ENCODE measurements at places on chromosomes 12 and 14.

DNA sequence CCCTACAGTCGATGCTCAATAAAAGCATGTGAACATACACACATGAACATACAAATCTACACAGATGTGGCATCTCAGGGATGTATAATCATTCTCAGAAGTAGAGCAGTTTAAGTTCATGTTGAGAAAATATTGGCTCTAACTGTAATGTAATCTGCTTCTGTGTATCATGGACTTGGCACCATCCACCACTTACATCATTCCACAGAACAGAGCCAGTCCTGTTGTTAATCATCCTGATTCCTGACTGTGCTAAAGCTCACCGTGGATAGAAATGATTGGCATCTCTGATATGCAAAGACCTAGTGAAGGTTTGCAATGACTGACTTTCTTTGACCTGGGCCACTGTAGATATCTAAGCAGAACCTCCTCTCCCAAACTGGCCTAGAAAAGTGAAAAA is 1141.3 kb downstream of the BCL11B start:
- DNase-seq, result no peak

DNA sequence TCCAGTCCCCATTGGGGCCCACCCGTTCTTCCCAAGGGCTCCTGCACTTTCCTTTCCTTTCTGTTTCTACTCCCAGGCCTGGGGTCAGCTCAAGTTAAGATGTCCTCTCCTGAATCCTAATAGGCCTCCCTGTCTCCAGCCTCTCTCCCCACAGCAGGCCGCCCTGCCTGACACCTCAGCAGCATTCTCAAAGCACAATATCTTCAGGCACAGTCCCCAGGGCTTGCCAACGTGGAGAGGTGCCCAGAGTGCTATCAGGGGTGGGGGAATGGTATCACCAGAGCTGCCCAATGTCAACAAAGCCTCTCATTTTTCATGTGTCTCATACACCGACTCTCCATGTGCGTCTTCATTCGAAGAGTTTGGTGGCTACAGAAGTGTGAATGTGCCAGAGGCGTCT is 123.0 kb downstream of the FOXN3 start:
- no peak for DNase-seq

- DNase-seq, result no peak
These were observed 1.6 kb upstream of the RBMS2 start for GRCh38 chr12:56520048-56520447.

- no peak for DNase-seq
These were observed 430.0 kb upstream of the SOX5 start for GRCh38 chr12:24379433-24379832.

DNA sequence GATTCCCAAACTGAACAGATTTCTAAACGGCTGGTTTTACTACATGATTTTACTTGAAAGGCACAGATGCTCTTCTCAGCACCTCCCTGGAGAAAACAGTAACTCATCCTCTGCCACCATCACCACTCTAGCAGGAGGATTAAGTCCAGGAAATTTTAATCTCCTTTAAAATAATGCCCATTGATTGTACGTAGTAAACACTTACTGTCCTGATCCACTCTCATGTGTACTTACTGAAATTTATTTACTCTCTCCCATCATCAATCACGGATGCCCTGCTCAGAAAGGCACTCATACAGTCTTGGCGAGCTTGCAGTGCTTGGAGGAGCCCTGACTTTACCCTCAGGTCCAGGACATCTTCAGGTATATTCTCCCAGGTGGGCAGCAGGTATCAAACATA is 239.8 kb upstream of the EGLN3 start:
- no peak for DNase-seq

- DNase-seq, result no peak
These were observed 55.9 kb downstream of the CCDC92 start for GRCh38 chr12:123916729-123917128.

- DNase-seq, result peak; percentile 97
These were observed 74.3 kb downstream of the RFLNA start for GRCh38 chr12:124369055-124369826.

DNA sequence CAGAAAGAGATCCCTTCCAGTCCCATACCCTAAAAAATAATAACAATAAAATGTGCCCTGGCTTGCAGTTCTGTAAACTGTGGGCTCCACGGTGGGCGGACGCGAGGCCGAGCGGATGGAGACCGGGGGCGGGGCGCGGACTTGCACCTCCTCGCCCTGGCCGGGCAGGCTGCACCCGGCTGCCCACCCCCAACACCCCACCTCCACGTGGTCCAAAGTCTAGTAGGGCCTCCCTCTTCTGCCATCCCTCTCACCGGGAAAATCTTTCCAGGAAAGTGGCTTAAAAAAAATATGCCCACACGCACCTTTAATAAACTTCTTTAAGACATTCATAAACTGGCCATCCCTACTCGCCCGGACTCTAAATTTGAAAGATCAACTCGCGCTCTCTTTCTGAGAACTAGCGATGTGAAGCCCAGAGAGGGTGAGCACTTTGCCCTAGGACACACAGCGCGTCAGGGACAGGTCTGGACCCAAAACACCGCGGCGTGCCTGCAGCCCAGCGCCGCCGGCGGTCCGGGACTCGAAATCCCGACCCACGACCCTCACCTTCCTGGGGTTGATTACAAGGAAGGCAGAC is 1.9 kb upstream of the BCL11B start:
- DNase-seq, result no peak

DNA sequence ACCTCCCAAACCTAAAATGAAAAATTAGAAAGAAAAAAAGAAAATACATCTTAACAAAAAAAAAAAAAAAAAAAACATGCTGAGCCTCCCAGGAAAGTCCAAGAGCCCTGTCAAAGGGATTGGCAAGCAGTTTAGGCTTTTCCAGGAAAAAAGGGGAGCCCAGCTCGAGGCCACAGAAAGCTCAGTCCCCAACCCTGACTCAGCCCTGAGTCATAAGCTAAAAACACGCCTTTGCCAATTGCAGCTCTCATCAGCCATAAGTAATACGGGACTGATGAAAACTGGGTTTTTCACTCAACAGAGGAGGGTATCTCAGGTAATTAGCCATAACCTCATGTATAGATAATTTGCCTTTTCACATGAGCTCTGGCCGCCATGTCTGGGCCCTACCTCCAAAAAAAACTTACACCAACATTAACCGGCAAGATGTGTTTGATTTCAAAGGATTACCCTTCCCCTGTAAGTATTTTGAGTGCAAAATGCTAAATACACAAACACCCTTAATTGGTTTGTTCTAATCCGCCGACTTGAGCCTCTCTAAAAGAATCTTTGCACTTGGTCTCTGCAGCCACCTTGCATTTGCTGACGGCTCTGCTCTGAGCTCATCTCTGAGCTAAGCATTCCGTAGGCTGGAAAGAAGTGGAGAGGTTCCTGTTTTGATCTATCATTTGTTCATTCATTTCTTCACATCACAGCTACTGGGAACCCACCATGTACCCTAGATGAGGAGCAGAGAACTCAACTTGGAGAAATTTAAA is 319.2 kb downstream of the BCL11B start:
- peak; percentile 58 for DNase-seq

DNA sequence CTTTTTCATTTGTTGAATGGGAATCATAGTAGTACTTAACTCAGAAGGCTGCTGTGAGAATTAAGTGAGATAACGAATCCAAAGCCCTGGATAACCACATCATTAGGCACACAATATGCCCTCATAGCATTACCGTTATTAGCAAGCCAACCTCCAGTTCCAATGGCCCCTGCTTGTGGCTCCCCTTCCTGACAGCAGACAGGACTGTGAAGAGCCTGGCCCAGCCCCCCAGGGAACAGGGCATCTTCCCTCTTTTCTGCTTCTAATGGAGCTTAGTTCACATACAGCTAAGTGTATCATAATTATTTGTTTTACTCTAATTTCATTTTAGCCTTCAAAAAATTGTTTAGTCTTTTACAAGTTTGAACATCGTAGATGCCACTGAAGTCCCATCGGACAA is 39.7 kb downstream of the DHRS2 start:
- no peak for DNase-seq

- no peak for DNase-seq
These were observed 450 bp downstream of the SINHCAF start for GRCh38 chr12:31325524-31325875.

DNA sequence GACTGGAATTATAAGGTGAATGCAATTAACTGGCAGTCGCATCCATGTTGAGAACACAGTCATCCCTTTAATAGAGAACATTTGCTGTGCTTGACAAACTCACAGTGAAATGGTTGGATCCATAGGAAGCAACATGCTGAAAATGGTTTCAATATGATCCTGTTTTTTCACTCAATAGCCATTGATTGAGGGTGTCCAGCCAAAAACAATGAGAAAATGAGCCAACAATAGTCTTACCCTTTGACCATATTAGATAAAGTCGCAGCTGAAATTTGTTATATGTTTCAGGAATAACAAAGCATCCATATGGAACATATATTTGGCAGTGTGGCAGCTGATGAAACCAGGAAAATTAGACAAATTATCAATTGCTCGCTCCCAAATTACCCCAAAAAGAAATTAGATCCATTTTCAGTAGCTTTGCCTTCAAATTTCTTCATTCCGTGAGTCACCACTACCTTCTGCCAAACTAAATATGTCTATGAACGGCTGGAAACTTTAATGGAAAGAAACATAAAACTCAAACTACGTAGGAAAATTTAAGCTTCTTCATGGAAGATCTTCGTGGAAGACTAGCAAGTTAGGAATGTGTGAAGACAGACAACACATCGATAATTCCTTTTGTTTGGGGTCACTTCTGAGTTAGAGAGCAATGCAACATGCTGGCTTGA is 17.4 kb downstream of the IGF1 start:
- no peak for DNase-seq

- no peak for DNase-seq
These were observed 23.9 kb downstream of the SLC7A7 start for GRCh38 chr14:22791301-22791700.

DNA sequence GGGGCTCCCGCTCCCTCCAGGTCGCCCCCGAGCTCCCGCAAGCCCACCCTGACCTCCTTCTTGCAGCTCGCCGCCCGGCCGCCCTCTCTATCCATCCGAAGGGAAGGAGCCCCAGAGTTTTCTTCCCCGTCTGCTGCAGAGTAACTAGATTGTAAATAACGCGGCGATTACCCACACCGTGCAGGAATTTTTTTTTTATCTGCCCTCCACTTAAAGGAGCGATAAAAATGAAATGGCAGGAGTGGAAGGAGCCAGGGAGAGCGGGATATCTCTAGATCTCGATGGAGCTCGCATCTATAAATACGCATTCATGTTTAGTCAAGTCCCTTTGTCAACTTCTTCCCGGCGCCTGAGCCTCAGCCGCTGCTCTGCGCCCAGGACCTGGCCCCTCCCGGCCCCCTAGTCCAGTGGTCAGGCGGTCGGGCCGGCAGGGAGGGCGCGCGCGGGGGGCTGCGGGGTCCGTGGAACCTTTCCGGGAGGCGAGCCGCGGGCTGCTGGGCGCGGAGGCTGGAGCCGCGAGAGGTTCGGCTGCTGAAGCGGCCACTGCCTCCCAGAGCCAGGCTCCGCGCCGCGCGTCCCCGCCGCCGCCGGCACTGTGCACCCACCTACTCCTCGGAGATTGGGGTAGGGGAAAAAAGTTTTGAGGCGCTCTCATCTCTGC is 386.0 kb downstream of the BCAT1 start:
- no peak for DNase-seq

DNA sequence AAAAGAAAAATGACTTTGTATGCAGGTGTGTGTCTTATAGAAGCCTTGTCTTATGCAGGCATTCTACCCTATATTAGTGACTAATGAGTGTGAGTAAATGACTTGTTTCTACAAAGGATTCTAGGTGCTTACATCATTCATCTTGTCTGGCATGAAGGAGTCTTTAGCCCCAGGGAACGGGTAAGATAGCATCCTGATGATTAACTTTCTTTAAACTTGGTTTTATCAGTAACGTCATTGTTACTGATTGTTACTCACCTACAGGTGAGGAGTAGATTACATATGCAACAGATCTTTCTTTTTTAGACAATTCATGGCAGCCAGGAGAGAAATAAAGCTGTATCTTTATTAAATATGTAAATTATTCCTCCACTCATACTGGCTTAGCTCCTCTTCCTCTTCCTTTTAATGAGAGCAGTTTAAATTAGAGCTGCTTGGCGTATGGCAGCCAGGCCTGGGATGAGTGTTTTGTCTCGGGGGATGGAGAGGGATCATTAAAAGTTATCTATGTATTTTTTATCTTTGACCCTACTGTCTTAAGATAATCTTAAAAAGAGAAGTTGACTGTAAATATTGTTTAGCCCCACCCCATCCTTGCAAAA is 57.2 kb upstream of the ATP2A2 start:
- DNase-seq, result no peak

- DNase-seq, result no peak
These were observed 11.9 kb downstream of the CFAP54 start for GRCh38 chr12:96501133-96501761.

DNA sequence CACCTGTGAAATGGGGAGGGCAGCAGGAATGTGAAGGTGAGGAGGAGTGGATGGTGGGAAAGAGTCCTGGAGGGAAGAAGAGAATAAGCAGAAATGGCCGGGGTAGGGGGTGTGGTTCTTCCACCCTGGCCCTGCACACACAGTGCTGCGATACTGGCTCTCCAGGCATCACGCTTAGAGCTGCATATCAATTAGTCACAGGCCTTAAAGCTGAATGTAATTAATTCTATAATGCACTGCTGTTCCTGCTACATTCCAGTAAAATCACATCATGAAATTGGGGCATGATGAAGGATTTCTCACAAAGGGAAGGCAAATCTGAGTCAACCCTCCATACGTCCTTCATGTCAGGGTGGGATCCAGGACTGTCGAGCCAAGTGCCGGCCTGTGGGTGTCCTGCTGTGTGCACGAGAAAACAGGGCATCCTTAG is 566.1 kb downstream of the BCL11B start:
- no peak for DNase-seq

GRCh38 chr12:32964981-32965585 is 68.5 kb upstream of the PKP2 start:
- no peak for DNase-seq

- no peak for DNase-seq
These were observed 196.2 kb upstream of the ARHGAP5 start for GRCh38 chr14:31880935-31881334.

DNA sequence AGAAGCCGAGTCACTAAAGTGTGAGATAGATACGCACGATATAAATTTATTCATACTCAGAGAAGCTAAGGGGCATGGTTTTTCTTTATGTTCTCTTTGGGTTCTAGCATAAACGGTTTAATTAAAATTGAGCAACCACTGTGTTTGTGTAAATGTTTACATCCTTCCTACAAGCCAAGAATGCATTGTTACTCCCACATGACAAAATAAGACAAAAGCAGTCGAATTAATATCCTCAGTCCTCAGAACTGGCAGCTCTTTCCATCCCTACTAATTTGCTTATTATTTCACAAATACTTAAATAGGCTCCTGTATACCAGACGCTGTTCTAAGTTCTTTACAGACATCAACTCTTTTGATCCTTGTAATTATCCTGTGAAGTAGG is 32.0 kb downstream of the SSPN start:
- DNase-seq, result no peak

- DNase-seq, result no peak
These were observed 753.1 kb upstream of the TBX3 start for GRCh38 chr12:115437061-115437567.

DNA sequence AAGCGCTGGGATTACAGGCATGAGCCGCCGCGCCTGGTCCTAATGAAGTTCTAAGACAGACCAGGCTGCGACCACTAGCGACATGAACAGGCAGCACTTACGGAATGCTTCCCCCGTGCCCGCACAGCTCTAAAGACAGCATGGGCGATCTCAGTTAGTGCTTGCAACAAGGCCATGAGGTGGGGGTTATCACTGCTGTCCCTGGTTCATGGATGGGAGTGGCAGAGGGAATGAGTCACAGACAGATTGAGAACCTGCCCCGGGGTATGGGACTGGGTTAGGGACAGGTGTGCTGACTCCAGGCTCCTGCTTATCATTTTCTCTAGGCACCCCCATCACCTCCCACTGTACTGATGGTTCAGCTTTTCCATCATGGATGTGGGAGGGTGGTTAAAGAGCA is 160.9 kb downstream of the VRK1 start:
- no peak for DNase-seq

All from sigmoid colon (tissue), 7 donors.